ENCODE measurements at places on chromosomes 6 and 20.

- DNase-seq: no peak
Measured at GRCh38 chr6:149815788-149816187, 48.4 kb downstream of the LRP11 start.

DNA sequence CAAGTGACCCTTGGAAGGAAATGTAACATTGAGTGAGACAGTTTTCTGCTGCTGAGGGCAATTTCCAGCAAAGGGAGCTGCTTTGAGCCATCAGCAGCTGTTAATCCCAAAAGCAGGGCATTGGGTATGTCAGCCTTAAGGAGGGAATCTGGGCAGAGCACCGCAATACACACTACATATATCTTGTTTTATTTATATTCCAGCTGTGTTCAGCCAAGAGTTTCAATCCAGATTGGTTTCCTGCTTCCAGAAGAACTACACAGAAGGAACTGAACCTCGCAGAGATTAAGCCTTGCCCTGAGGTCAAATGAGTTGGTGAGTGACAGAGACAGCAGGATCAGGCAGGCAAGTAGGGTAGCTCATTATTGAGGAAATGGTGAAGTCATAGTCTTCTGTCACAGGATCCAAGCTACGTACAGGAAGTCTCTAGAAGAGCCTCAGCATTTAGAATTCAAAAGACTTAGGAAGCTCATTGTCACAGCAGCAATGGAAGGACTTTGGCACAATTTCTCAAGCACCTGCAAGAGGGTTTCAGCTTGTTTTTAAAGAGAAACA lies 109.9 kb upstream of the HEY2 start:
- no peak for DNase-seq

DNA sequence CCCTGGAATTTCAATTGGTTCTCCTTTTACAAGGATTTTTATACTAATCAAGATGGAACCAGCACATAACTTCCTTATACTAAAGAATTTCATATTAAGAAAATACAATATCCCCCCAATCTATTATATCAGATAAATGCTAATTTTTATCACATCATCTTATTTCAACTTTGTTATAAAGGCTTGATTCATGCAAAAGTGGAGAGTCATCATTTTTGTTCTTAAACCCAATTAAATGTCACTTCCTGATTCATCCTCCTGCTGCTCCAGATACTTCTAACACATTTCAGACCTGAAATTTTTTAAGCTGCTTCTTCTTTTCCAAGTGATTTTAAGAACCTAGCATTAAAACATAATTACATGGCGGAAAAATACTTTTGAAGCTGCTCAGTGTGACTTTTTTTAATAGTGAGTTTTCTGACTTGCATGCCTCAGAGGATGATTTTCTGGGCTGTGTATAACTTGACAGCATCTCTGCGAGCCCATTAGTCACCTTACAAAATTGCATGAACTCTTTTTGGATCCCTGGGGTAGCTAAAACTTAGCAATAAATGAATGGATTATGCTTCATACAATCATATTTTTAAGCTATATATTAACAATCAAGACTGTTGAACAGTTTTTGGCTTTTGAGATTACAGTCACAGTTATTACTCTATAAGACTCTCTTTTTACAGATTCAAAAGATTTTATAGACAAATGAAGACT lies 134.1 kb downstream of the ELOVL4 start:
- no peak for DNase-seq

DNA sequence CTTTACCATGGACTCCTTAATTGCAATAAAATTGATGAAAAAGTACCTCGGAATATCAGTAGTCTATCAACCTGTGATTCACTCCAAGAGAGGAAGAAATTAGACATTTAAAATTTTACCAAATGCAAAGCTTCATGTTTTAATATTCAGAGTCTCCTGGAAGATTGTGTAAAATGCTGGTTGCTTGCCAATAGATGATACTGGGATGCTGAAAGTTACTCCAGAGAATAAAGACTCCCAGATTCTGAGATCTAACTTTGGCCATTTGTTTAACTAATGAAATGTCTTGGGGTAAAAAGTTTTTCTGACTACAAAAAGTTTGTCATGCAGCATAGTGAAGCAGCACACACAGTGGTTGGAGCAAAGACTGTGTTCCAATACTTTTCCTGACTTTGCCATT lies 176.7 kb upstream of the RSPO3 start:
- DNase-seq: no peak
